ENCODE measurements at places on chromosomes 2 and 18. TPM values are rescaled to one million over a fixed set of nuclear protein-coding genes. Genes with fewer than 3 reads are reported as not detected.
A peak's percentile ranks its signal among the peaks of the same experiment; 100 is the strongest.

GRCh38 chr18:63213331-63213900 lies 106.2 kb downstream of the BCL2 start:
- H3K27ac ChIP-seq: no peak overlapping the region
- H3K36me3 ChIP-seq: no peaks in the 10 kb centered on the region
- DNase-seq: no peak
- no peaks in the 10 kb centered on the region for H3K4me1 ChIP-seq

DNA sequence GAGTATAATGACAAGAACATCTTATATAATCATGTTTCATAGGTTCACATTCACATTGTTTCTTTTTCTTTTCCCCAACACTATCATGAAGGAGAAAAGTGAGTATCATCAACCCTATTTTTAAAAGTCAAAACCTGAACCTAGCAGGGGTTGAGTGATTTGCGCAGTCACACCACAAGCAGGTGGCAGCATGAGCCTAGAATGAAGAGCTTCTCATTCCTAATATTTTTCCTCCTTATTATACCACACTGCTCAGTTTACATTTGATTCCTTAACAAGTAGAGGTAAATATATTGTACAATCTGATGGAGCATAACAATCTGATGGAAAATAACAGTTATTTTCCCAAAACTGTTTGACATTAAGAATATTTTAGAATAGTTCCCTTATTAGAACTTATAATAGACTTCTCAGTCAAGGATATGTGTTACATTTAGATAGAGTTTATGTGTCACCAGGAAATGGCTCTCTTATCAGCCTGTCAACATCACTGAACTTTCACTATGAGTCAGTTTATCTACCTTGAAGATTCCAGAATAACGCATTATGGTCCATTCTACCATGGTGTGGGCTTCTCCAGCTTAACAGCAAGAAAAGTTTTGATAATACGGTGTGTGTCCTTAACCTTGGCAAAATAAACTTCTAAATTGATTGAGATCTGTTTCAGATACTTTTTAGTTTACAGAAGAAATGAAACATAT lies 119.5 kb downstream of the NEB start:
- H3K27me3 ChIP-seq: no peaks in the 10 kb centered on the region
- no peak for DNase-seq
- no peaks in the 10 kb centered on the region for H3K36me3 ChIP-seq
- no peak overlapping the region for H3K27ac ChIP-seq
- no peaks in the 10 kb centered on the region for H3K4me1 ChIP-seq

DNA sequence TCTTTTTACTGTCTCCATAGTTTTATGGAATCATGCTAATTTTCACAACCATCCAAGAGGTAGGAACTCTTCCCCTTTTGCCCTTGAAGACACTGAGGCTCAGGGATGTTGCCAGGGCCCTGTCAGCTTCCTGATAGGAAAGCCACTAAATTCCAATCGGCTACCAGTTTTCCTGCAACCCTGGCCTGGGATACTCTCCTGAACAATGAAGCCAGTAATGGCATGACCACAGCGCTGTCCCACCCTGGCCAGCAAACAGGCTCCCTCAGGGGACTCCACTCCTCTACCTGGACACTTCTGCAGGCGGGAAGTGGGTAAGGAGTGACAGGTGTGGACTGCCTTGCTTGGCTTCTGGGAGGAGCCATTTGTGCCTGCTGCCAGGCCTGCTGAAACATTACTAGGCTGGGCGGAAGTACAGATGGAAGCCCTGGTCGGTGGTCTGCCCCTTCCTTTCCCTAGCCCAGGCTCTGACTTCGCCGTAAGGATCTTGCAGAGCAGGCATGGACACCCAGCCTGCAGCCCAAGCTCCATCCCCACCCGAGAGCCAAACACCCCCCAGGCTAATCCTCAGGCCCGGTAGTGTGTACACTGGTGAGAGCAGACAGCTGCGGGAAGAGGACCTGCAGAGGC lies 78.8 kb upstream of the SMAD2 start:
- peaks cover 9% of the 10 kb centered on the region for H3K27me3 ChIP-seq
- H3K4me3 ChIP-seq: no peak overlapping the region
- peaks cover 19% of the 10 kb centered on the region for H3K4me1 ChIP-seq
- H3K27ac ChIP-seq: no peak overlapping the region
- DNase-seq: no peak
- H3K36me3 ChIP-seq: no peaks in the 10 kb centered on the region

GRCh38 chr18:49626842-49627467 lies 65.1 kb downstream of the LIPG start:
- no peaks in the 10 kb centered on the region for H3K36me3 ChIP-seq
- DNase-seq: no peak
- H3K27ac ChIP-seq: no peak overlapping the region
- no peaks in the 10 kb centered on the region for H3K4me1 ChIP-seq
- no peak overlapping the region for H3K4me3 ChIP-seq
- H3K27me3 ChIP-seq: no peaks in the 10 kb centered on the region

The LHCGR gene
- polyA plus RNA-seq: 0.54 TPM

- no peaks in the 10 kb centered on the region for H3K27me3 ChIP-seq
- no peak overlapping the region for H3K4me3 ChIP-seq
- peaks cover 27% of the 10 kb centered on the region for H3K4me1 ChIP-seq
- no peak for DNase-seq
Measured at GRCh38 chr2:217931846-217932560, 70.8 kb downstream of the TNS1 start.

The CARF gene
- 1.7 TPM for polyA plus RNA-seq

DNA sequence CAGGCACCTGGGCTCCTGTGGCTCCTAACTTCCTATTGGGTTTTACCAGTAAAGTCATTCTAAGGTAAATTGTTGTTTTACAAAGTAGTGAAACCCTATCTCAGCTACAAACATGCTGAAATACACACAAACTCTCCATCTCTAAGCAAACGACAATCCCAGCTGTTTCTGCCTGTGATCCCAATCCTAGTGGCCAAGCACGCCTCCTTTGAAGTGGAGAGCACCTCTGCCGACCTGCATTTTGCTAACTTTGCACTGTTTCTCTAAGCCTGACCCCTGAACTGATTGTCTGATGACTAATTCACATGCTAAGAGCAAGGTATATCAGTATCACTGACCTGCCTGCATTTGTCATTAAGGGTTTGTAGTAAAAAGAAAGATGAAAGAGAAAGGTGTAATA lies 124.3 kb downstream of the PAX3 start:
- no peak overlapping the region for H3K27ac ChIP-seq
- H3K4me1 ChIP-seq: peaks cover 8% of the 10 kb centered on the region
- H3K36me3 ChIP-seq: no peaks in the 10 kb centered on the region
- peak; percentile 44 for DNase-seq
- peaks cover 10% of the 10 kb centered on the region for H3K27me3 ChIP-seq

The SERPINB10 gene
- polyA plus RNA-seq: not detected

- H3K4me3 ChIP-seq: no peak overlapping the region
- H3K27ac ChIP-seq: no peak overlapping the region
- H3K27me3 ChIP-seq: no peaks in the 10 kb centered on the region
- DNase-seq: no peak
- H3K36me3 ChIP-seq: no peaks in the 10 kb centered on the region
- no peaks in the 10 kb centered on the region for H3K4me1 ChIP-seq
Measured at GRCh38 chr2:236694146-236694888, 124.7 kb downstream of the ACKR3 start.

The ZSWIM2 gene
- polyA plus RNA-seq: not detected

Data from GM23338 (cell line).